NCI-H526 (cell line): ENCODE measurements at places on chromosomes 12 and 14.

- DNase-seq, result peak; percentile 20
These were observed 23.3 kb downstream of the GABARAPL1 start for GRCh38 chr12:10235761-10236631.

GRCh38 chr14:54220704-54221431 lies 175.9 kb upstream of the CDKN3 start:
- no peak for DNase-seq

DNA sequence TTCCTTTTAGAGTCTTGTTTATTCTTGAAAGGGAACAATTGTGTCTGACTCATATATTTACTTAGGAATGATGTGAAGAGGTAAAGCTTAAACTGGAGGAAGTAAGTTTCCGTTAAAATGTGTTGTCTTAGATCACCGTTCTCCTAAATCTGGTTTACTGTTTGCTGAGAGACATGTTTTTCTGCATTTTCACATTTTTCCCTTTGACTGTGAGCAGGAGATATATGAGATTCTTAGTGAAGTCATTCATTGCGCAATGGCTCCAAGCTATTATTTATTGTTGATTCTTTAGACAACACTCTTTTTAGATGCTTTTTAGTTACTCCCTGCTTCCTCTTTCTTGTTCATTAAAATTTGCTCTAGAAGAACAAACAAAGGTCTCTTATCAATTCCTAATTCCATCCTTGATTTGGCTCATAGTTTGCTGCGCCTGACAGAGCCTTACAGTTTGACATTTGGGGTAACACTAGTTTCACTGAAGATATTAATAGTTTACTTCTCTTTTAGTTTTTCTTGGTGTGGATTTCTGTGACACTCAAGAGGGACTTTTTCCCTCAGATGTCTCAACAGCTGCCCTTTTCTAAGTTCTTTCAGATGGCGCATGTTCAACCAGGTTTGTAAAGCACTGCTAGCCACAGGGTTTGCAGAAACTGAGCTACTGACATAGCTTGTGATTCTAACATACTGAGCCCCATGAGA lies 11.4 kb downstream of the CLECL1 start:
- no peak for DNase-seq

GRCh38 chr14:20386276-20386855 lies 26.9 kb downstream of the TEP1 start:
- no peak for DNase-seq

DNA sequence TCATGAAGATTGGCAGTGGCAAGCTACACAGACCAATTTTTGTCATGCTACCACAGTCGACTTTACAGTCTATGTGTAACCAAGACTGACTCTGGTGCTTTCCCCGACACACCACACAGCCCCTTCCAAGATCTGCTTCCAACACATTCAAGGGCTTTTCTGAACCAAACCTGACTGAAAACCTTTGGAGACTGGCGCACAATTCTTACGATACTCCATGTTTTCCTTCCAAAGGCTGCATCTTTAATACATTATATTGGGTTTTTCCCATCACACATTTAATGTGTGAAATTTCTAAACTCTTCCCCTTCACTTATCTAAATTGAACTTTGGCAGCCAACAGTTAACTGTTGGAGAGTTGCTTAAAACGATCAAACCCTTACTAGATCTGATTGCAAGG lies 127.7 kb upstream of the SOX5 start:
- no peak for DNase-seq

GRCh38 chr14:94143239-94143638 lies 13.8 kb upstream of the IFI27L2 start:
- no peak for DNase-seq

GRCh38 chr12:130620756-130621155 lies 95.3 kb downstream of the RIMBP2 start:
- no peak for DNase-seq

GRCh38 chr14:78425330-78425729 lies 255.2 kb downstream of the NRXN3 start:
- DNase-seq, result no peak

DNA sequence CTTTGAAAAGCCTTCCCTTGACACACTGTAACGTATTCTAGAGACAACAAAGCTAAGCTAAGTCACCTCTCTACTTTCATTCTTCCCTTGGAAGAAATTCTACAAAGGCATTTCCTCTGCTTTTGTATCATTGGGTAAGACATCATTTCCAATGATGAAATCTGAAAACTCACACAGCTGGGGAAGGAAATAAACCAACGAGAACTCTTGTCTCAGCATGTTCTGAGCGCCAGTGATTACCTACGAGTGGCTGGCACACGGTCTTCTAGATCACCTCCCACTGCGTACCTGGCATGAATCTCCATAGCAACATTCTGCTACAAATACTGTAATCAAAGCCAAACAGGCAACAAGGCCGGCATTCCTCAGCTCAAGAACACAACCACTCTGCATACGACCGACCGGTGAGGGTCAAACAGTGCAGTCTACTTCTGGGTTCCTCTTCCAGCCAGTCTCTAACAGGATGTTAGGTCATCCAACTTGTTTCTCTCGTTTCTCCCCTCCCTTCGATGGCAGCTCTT lies 7.6 kb downstream of the VPS37B start:
- no peak for DNase-seq

- peak; percentile 18 for DNase-seq
These were observed 781.4 kb upstream of the TMEM132C start for GRCh38 chr12:127485528-127485927.

- DNase-seq, result no peak
These were observed 373.6 kb downstream of the EMP1 start for GRCh38 chr12:13570005-13570694.

GRCh38 chr14:60981633-60982455 lies 799 bp downstream of the SLC38A6 start:
- DNase-seq, result peak; percentile 28

- no peak for DNase-seq
These were observed 711 bp downstream of the MARS1 start for GRCh38 chr12:57488402-57489156.

DNA sequence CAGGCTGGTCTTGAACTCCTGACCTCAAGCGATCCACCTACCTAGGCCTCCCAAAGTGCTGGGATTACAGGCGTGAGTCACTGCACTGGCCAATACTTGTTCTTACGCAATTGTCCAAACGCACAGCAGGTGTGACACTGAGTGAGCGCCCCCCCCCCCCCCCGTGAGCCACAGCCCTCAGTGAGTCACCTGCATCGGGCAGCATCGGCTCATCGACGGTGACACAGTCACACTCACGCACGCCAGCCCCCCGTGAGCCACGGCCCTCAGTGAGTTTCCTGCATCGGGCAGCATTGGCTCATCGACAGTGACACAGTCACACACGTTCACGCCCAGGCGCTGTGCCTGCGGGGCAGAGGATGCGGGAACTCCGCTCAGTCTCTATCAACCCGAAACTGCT lies 42.5 kb downstream of the GALNT9 start:
- no peak for DNase-seq

GRCh38 chr12:2654741-2655140 lies 140.0 kb upstream of the FKBP4 start:
- DNase-seq, result no peak

DNA sequence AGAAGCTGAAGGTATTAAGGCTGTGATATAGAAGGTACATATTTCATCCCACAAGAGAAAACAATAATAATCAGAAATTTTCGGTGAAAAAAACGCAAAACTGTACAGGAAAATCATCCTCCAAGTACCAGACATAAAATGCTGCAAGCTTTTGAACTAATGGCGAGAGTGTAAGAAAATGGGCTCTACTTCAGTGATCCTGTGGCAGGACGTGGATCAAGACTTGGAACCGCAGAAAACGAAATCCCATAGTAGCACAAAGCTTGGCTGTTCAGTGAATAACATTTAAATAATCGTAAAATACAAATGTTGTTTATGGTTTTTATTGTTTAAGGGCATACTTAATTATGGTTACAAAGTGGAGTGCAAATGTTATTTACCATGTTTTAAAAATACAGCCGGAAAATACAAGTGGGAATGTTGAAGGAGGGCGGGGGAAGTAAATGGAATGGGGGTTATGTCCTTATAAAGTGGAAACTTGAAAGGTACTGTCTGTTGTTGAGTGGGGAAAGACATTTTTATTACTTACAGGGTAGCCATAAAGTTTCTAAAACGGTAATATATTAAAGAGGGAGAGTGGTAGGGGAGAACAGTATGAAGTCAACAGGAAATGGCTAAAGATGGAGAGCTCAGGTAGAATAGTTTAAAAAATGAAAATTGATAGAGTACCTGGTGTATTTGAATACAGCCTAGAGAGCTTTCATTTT lies 1.1 kb downstream of the SMIM10L1 start:
- DNase-seq, result peak; percentile 38

DNA sequence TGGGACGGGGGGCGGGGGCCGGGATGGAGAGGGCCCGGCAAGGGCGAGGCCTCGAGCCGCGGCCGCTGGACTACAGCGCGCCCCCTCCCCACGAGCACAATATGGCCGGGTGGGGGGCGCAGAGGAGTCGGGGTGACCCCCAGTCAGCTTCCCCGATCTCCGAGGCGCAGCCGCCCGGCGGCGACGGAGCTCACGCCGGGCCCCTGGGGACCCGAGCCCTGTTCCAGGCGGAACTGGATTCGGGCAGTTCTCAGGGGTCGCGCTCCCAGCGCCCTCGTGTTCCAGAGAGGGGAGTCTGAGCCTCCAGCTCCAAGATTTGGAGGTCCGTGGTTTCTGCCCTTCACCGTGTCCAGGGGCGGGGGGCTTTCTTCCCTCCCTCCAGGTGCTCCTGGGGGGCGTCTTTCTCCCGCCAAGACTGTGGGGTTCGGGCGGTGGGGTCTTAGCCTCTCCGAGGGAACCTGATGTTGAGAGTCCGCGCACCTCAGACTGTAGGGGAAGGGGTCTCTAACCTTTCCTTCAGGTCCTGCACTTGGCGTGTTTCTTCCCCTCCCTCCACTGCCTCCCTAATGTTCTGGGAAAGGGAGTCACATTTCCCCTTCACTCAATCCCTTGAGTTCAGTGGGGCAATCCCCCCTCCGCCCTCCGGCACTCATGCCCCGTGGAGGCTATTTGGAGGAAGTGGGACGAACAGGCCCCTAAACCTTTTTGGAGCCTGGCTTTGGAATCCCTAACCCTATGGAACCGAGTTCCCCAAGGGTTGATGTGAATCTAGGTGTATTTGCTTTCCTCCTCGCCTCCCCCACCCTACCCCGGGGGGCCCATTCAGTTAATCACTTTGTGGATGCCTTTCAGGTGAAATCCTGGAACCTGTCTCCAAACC lies 584 bp downstream of the ACVR1B start:
- no peak for DNase-seq

DNA sequence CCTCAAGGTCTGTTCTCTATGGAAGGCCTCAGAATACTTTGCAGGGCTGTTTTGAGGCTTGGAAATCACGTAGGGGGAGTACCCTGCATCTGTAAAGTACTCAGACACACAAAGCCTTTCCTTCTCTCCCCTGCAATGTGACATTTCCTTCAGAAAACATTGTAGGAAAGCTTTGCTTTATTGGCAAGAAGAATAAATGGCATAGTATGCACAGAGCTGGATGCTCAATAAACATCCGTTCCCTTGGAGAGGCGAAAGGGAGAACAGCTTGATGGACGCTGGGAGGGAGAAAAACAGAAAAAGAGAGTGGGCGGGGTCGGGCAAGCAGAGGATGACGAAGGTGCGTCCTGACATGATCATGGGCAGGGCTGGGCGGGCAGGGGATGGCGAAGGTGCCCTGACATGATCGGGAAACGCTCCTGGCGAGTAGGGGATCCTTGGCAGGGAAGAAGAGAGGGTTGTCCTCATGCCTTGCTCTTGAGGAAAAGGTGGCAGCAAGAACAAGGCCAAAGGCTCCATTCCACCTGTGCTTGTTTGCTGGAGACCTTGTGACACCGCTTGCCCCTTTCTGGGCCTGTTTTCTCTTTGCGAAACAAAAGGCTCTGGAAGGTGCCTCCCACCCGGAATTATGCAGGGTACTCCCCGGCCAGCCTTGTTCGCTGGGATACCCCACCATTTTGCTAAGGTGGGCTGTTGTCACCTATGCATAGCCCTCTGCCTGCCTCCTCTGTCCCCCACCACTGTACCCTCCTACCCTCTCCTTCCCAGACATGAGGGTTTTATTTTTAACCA lies 21.1 kb downstream of the IRF2BPL start:
- no peak for DNase-seq
